ENCODE measurements at places on chromosomes 2 and 18.
A peak's percentile ranks its signal among the peaks of the same experiment; 100 is the strongest.

DNA sequence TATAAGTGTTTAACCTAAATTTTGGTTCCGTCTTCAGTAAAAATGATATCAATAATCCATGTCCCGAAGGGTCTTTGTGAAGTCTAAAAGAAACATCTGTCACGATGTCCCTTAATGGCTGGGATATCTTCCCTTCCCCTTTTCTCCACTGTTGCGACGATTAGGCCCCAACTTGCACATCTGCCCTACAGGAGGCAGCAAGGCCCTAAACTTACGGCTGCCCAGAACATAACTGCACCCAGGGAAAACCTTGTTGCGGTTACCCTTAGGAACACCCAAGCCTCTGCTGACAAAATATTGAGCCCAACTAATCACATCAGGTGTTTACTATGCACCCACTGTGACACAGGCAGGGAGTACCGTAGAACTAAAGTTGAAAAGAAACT, 1.3 kb upstream of the SMAD2 start:
- H3K27me3 ChIP-seq: no peaks in the 10 kb centered on the region
- no peaks in the 10 kb centered on the region for H3K36me3 ChIP-seq
- peak; percentile 86 for DNase-seq
- peak overlapping the region; percentile 23 for H3K4me3 ChIP-seq
- H3K4me1 ChIP-seq: peaks cover 15% of the 10 kb centered on the region

- H3K4me3 ChIP-seq: no peak overlapping the region
- no peak overlapping the region for H3K27ac ChIP-seq
- H3K36me3 ChIP-seq: no peaks in the 10 kb centered on the region
- H3K4me1 ChIP-seq: peaks cover 1% of the 10 kb centered on the region
- H3K27me3 ChIP-seq: no peaks in the 10 kb centered on the region
Measured at GRCh38 chr2:140436936-140437335, 1656.7 kb upstream of the NXPH2 start.

DNA sequence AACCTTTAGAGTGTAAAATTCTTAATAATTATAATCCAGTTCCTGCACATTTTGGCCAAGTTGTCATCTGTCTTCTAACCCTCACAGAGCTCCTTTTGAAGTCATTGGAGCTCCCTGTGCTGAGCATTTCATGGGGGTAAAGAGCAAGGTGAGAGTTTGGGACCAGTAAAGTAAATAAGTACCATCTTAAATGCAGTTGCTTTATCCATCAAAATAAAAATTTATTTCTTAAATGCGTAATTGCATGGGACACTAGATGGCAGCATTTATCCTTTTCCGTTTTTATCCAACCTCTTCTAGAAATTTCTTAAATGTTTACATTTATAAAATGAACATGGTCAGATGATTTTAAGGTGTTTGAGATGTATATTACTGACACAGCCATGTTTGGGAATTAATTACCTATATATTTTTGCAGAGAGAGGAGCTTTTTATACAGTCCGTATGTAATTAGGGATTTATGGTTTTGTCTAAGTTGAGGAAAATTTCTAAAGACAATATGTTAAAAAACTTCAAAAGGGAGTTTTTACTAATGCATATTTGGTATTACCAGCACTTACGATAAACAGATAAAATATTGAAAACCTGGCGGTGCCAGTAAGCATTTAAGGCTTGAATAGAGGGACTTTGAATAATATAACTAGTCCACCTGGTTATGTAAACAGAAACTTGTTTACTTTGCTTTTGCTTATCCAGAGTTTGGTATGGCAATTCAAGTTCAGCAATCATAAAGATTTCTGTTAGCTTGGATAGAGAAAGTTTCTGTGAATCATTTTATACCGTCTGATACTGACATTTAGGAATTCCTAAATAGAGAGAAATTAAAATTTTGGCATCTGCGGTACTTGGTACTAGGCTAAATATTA, 54.5 kb downstream of the ACSL3 start:
- no peak overlapping the region for H3K4me3 ChIP-seq
- no peaks in the 10 kb centered on the region for H3K4me1 ChIP-seq
- no peak overlapping the region for H3K27ac ChIP-seq
- H3K36me3 ChIP-seq: no peaks in the 10 kb centered on the region

DNA sequence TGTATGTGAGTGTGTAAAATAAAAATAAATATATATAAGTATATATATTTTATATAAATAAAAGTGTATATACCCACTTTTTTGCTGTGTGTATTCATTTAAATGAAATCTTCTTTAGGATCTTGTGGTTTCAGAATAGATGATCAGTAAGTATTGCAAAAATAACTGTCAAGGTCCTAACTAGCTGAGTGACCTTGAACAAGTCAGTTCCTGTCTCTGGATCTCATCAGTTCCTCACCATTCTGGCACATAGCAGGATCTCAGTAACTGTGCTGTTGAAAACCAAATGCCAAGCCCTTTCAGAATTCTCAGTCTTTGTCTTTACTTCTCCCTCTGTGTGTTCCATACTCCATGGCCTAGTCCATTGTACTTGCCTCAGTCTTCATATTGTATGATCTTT, 115.3 kb upstream of the CXCR4 start:
- H3K27ac ChIP-seq: no peak overlapping the region
- H3K4me3 ChIP-seq: no peak overlapping the region
- H3K27me3 ChIP-seq: no peaks in the 10 kb centered on the region
- DNase-seq: no peak

DNA sequence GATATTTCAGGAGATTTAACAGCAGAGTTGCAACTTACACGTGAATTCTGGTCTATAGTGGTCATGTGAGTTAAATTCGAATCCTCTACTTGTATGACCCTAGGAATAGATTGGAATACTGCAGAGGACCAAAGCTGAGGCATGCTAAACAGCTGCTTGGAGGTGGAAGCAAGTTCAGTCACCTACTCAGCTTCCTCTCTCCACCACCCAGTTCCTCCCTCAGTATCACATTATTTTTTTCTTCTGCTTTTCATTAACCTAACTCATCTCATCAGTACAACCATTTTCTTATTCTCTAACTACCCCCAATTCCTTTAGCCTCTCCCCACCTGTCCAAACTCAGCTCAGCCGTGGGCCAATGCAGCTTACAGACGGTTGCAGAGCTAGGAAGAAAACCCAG, 385.5 kb downstream of the SETBP1 start:
- no peak for DNase-seq
- no peak overlapping the region for H3K4me3 ChIP-seq
- no peaks in the 10 kb centered on the region for H3K4me1 ChIP-seq
- no peaks in the 10 kb centered on the region for H3K36me3 ChIP-seq
- H3K27me3 ChIP-seq: no peaks in the 10 kb centered on the region

GRCh38 chr18:22900558-22901238, 32.4 kb upstream of the RBBP8 start:
- H3K4me1 ChIP-seq: no peaks in the 10 kb centered on the region
- H3K4me3 ChIP-seq: no peak overlapping the region
- no peaks in the 10 kb centered on the region for H3K36me3 ChIP-seq
- no peak overlapping the region for H3K27ac ChIP-seq
- H3K27me3 ChIP-seq: no peaks in the 10 kb centered on the region
- no peak for DNase-seq

GRCh38 chr2:25572638-25573037, 100.7 kb downstream of the DTNB start:
- no peaks in the 10 kb centered on the region for H3K36me3 ChIP-seq
- no peak for DNase-seq
- H3K4me1 ChIP-seq: no peaks in the 10 kb centered on the region
- H3K27ac ChIP-seq: no peak overlapping the region
- no peaks in the 10 kb centered on the region for H3K27me3 ChIP-seq

DNA sequence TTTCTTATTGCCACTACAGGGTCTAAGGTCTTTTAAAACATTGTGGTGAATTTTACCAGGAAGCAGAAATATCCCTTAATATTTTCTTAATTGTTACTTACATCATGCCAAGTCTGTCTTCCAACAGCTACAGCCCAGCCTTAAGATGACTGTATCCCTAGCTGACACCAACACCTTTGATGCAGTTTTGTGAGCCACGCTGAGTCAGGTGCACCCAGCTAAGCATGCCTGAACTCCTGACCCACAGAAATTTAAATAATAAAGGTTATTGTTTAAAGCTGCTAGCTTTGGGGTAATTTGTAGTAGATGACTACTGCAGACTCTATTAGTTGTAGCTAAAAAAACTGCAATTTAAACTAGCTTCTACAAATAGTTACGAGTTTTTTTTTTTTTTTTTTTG, 1757.9 kb upstream of the LRRTM1 start:
- H3K27me3 ChIP-seq: no peaks in the 10 kb centered on the region
- no peaks in the 10 kb centered on the region for H3K4me1 ChIP-seq
- no peak overlapping the region for H3K27ac ChIP-seq
- H3K36me3 ChIP-seq: no peaks in the 10 kb centered on the region
- DNase-seq: no peak

DNA sequence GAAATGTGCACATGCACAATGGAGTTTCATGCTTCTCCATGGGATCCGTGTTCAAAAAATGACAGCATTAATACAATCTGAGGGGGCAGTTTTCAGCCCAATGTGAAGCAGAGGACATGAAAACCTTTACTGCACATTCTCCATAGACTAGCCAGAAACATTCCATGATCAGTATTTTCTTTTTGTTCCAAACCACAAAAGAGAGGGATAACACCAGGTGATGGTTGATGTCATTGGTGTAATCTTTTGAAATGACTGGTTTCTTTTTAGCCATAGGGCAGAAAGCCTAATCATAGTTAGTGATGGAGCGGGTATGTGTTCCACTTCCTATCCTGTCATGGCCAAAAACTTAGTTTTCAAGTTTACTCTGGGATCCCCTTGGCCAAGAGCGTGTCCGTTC, 1.8 kb upstream of the KYNU start:
- H3K27me3 ChIP-seq: no peaks in the 10 kb centered on the region
- H3K27ac ChIP-seq: no peak overlapping the region
- H3K4me1 ChIP-seq: no peaks in the 10 kb centered on the region
- H3K4me3 ChIP-seq: no peak overlapping the region

GRCh38 chr2:144320491-144320890, 199.4 kb downstream of the ZEB2 start:
- no peak overlapping the region for H3K27ac ChIP-seq
- H3K4me3 ChIP-seq: no peak overlapping the region
- H3K4me1 ChIP-seq: no peaks in the 10 kb centered on the region
- no peaks in the 10 kb centered on the region for H3K27me3 ChIP-seq
- no peaks in the 10 kb centered on the region for H3K36me3 ChIP-seq
- no peak for DNase-seq
